ENCODE measurements at places on chromosomes 3 and 15.

- no peak for DNase-seq
Observed at GRCh38 chr3:193942516-193943055, 193.4 kb upstream of the HES1 start.

DNA sequence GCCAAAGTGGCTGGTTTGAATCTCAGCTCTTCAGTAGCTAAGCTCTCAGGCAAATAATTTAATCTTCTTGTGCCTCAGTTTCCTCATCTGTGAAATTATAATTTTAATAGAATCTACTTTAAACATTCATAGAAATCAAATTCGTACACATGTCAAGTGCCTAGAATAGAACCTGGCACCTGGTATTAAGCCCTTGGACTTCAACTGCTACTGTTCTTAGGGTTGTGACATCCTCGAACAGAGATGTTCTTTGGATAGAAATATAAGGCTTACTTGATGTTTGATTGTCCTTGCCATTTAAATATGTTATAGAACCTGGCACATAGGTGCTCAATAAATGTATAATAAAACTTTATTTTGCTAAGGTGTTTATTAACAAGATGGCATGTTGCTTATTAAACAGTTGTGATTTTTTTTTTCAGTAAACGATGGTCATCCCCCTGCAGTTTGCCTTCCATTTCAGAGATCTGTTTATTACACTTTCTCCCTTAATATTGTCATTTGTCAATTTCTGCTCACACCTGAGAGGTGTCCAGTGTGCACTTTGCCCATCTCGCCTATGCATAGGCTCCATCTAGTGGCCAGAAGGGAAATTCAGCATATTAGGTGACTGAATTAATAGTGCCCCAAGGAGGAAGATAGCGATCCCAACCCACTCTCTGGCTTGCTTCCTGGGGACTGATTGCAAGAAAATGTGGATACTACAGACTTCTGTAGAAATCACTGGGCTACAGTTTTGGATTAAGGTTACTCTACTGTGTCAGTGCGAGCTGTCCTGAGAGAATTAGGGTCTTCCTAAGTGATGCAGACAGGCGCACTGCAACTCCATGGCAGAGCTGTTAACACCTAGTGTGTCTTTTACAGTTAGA lies 10.7 kb downstream of the IGF1R start:
- DNase-seq: no peak

DNA sequence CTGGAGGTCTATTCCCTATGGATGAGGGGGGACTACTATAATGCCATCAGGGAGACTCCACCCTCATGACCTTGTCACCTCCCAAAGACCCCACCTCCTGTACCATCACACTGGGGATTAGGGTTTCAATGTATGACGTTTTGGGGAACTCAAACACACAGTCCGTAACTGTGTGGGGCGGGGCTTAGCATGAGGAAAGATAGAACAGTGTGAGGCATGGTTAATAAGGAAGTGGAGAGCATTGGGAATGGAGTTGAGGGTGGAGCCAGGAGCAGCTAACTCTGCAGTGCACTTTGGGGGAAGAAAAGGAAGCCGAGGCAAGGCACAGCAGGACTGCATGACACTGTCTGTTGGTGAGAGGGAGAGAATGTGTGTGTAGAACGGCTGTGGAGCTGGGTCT lies 90.9 kb upstream of the AGBL1 start:
- DNase-seq: no peak

DNA sequence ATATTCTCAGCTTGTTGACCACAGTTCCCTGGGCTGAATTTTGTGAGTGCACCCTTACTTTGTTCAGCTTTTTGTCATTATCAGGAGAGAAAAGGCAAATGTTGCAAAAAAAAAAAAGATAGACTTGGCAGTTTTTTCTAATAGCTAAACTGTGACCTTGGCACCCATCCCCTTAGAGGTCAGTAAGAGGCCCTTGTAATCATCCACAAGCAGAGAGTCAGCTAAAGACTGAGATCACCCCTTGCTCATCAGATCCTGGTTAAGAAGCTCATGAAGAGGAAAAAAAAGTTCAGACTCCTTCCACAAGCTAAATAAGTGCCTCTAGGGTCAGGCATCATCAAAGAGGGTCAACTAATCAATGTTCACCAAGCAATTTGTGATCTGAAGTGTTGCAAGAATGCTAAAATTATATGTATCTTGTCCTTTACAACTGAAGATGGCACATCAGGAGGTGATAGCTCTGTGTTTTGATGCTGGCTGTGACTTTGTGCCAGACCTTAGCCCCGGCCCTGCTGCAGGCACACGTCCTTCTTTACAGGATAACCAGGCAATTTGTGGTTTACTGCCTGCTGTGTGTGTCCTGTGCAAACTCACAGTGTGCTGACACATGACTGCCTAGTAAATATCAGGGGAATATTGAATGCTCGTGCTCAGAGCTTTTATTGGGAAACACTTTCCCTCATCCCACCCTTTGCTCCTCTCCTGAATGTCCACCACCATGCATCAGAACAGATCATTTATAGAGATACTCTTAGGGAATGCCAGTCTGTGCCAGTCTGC lies 262.9 kb downstream of the IL5RA start:
- no peak for DNase-seq

DNA sequence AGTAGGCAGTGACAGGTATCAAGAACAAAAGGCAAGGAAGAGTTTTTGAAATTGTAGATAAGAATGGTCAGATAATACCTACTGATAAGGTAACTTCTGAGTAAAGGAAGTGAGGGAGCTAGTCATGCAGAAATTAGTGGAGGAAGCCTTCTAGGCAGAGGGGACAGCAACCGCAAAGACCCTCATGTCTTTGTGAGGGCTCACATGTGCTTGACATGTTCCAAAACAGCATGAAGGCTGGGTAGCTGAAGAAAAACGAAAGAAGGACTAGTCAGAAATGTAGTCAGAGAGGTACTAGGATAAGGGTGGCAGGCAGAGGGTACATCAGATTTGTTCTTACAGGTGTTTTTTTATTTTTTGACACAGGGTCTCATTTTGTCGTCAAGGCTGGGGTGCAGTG lies 5.3 kb downstream of the SIN3A start:
- no peak for DNase-seq

GRCh38 chr3:172607305-172608121 lies 84.3 kb upstream of the TNFSF10 start:
- no peak for DNase-seq

DNA sequence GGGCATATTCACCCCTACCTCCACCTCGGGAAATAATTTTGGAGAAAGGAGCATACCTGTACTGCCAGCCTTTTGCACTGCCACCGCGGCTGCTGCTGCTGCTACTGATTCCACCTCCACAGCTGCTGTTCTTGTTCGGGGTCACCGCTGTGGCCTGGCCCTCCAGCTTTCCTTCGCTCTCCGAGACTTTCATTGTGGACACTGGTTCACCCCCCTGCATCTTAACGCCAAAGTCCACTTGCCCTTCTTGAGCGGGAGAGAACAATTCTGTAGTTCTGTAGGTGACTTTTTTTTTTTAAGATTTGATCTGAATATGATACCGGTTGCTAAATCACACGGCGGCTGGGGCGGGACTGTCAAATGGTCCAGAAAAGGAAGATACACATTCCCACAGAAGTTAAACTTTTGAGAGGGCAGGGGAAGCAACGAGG lies 701 bp downstream of the OSBPL11 start:
- DNase-seq: no peak

DNA sequence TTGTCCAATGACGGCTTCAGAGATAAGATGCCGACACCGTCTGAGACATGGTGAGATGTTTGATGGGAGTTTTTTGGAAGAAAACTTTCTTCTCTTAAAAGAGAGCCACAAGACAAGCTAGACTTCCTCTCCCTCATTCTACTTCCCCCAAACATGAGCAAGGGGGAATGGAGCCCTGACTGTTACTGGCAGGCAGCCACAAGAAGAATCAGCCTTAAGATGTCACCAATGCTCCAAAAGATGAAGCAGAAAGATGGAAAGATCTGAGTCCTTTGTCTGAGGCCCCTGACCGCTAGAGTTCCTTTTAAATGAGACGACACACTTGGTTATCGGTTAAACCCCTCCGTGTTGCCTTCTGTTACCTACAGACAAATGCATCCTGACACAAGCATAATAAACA lies 108.7 kb downstream of the ST8SIA2 start:
- DNase-seq: no peak

DNA sequence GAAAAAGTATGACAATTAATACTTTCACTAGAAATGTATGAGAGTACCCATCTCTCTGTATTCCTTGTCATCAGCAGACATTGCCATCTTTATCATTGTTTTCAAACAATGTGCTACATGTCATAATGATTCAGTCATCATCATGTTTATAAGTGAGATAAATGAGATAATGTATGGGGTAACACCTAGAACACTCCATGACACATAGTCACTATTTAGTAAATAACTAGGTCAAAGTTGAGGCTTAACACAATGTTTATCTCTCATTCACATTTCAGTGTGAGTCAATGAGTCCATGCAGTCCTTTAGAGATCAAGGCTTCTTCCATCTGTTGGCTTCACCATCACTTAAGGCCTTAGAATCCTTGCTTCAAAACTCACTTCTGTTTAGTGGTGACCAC lies 70.0 kb downstream of the NLGN1 start:
- no peak for DNase-seq

DNA sequence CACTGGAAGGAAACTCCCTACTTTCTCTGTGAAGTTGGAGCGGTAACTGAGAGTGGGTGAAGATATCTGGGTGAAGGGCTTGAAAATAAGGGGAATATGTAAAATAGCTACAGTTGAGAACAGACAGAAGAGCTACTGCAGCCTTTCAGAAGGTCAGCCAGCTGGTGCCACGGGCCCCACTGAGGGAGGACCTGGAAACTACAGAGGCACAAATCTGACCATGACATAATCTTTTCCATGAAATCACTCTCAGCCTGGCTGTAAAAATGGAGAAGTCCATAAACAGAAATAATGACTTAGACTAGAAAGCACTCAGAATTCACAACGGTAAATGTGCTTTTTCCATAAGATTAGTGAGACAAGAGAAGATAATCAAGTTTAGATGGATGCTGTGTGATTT lies 46.4 kb downstream of the ST3GAL6 start:
- peak; percentile 70 for DNase-seq

DNA sequence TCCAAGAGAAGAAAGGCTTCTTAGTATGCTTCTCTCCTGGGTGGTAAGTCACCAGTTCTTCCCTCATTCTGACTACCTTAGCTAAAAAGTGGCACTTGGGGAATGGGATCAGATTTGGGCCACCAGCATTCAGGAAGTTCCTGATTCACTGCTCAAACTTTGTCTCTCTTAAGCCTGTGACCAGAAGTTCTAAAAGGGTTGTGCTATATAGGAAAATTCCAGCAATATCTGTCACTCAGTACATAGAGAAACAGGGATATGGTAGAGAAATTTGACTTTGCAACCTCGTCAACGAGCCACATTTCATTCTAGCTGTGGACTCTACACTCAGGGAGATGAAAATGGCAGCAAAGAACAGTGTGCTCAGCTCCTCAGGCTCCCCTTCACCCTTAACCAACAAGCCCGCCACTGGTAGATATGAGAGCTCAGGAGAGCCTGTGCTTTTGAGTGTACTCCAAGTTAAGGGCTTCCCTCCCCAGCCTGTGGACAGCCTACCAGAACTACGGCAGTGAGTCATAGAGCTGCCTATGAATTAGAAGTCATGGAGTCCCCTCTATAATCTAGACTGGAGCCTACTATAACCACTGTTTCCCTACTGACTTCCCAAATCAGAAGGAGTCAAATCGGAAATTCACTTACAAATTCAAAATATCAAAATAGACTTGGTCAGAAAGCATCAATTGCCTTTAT lies 52.6 kb upstream of the MYO5C start:
- DNase-seq: no peak

DNA sequence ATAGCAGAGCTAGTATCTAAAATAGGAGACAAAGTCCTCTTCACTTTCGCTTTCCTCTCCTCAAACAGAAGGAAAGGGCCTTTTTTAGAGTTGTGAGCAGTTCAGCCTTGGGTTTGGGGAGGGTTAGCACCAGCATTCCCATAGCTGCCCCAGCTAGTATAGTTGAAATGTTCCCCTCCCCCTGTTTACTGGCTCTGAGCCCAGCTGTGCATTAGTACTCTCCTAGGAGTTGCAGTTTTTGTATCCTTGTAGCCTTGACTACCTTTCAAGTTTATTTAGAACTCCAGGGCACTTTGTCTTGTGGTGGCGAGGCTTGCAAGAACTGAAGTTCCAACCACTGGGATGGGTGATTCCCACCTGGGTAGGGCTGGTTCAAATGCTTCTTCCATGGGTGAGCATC lies 245.1 kb upstream of the NAALADL2 start:
- DNase-seq: peak; percentile 17

GRCh38 chr15:39594446-39595337 lies 13.8 kb downstream of the THBS1 start:
- DNase-seq: no peak

DNA sequence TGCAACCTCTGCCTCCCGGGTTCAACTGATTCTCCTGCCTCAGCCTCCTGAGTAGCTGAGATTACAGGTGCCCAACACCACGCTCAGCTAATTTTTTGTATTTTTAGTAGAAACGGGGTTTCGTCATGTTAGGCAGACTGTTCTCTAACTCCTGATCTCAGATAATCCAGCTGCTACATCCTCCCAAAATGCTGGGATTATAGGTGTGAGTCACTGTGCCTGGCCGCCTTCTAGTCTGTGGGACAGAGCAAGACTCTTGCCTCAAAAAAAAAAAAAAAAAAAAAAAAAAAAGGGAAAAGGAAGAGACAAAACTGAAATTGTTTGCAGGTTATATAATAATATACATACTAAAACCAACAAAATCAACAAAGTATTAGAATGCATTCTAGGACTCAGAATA lies 215.2 kb downstream of the PCCB start:
- no peak for DNase-seq

DNA sequence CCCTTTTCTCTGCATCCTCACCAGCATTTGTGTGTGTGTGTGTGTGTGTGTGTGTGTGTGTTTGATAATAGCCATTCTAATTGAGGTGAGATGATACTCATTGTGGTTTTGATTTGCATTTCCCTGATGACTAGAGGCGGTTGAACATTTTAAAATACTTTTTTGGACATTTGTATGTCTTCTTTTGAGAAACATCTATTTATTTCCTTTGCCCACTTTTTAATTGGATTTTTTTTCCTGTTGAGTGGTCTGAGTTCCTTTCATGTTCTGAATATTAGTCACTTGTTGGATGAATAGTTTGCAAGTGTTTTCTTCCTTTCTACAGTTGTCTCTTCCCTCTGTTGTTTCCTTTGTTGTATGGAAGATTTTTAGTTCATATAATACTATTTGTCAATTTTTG lies 54.3 kb upstream of the THSD4 start:
- DNase-seq: no peak

DNA sequence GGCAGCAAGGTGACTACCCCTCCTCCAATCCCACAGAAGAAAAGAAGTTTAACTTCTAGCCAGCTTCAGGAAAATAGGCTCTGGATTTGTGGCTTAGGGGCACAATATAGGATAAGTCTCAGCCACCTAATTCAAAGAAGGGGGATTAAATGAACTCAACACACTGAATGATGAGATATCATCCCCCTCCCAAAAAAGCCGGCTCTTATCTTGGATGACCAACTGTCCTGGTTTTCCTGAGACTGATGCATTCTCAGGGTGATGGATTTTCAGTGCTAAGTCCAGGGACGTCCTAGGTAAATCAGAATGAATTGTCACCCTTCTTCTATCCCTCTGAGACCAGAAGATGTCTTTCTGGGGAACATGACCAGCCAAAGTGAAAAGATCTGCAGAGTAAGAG lies 487.0 kb upstream of the PROK2 start:
- no peak for DNase-seq

Measured in aorta (tissue), 5 donors.